ENCODE measurements at places on chromosomes 5 and 9. TPM values are rescaled to one million over a fixed set of nuclear protein-coding genes. Genes with fewer than 3 reads are reported as not detected.

TXNDC8 gene
- polyA plus RNA-seq: not detected

PCDHB12 gene
- 0.08 TPM for polyA plus RNA-seq

SH3GL2 gene
- 0.04 TPM for polyA plus RNA-seq

IGFBPL1 gene
- not detected for polyA plus RNA-seq

GBA2 gene
- 45.8 TPM for polyA plus RNA-seq

GMCL2 gene
- polyA plus RNA-seq: not detected

SPAAR gene
- polyA plus RNA-seq: 0.29 TPM

SPATA31D4 gene
- polyA plus RNA-seq: not detected

ENTREP1 gene
- polyA plus RNA-seq: 6.4 TPM

QRFP gene
- 0.08 TPM for polyA plus RNA-seq

LECT2 gene
- polyA plus RNA-seq: not detected

GCNT4 gene
- 0.53 TPM for polyA plus RNA-seq

OLFM1 gene
- 2.3 TPM for polyA plus RNA-seq

FAM120A gene
- polyA plus RNA-seq: 31.3 TPM

DRD1 gene
- polyA plus RNA-seq: 0.08 TPM

LTC4S gene
- polyA plus RNA-seq: 3.0 TPM

NEURL1B gene
- polyA plus RNA-seq: 6.9 TPM

PCDHGB1 gene
- 0.19 TPM for polyA plus RNA-seq

SH2D3C gene
- 2.8 TPM for polyA plus RNA-seq

PCSK1 gene
- polyA plus RNA-seq: 0.05 TPM

TMEM215 gene
- not detected for polyA plus RNA-seq

RNF224 gene
- polyA plus RNA-seq: 5.5 TPM
